Glutamatergic neuron (in vitro differentiated cells): ENCODE measurements at places on chromosomes 11 and 22. TPM values are rescaled to one million over a fixed set of nuclear protein-coding genes. Genes with fewer than 3 reads are reported as not detected.
A peak's percentile ranks its signal among the peaks of the same experiment; 100 is the strongest.

DNA sequence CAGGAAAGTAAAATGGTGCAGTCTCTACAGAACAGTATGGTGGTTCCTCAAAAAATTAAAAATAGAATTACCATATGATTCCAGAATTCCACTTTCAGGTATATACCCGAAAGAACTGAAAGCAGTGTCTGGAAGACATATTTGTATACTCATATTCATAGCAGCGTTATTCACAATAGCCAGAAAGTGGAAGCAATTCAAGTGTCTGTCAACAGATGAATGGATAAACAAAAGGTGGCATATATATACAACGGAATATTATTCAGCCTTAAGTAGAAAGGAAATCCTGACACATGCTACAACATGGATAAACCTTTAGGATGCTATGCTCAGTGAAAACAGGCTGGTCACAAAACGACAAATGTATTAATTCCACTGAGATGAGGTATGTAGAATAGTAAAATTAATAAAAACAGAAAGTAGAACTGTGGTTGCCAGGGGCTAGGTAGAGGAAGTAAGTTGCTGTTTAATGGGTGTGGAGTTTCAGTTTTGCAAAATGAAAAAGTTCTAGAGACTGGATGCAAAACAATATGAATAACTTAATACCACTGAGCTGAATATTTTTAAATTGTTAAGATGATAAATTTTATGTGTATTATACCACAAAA is 14.5 kb downstream of the SAA1 start:
- DNase-seq = no peak
- no peak overlapping the region for H3K27ac ChIP-seq
- H3K4me3 ChIP-seq = no peak overlapping the region

DNA sequence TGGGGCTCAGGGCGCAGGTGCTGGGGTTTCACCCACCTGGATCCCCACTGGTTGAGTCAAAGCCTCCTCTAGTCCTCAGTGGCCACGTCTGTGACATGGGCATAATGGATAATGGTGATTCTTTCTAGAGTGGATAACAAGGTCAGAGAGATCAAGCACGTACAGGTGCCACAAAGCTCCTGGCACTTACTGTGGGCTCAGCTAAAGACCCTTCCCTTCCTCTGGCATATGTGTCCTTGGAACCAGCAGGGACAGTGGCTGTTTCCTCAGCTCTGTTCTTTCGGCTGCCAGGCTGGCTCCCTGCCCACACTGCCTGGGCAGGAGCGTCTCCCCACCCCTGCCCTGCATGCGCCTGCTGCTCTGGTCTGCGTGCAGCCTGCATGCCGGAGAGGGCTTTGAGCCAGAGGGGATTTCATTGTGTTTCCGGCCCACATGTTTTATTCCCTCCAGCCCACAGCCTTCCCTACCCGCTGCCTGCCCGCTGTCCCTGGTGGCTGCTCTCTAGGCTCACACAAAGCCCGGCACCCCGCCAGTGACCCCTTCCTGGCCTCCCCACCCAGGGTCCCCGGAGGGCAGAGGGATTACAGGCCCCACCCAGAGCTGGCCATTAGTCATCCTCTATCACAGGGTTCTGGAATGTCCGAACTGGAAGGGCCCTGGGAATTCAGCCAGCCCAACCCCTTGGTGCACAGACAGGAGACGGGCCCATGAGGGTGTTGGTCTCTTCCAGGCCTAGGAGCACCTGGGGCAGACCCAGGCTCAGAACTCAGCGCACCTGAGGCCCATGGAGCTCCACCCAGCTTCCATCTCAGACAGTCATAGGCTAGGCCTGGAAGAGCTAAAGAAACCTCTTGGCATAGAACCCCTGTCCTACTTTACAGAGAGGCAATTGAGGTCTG is 55.3 kb upstream of the GCAT start:
- peaks cover 9% of the 10 kb centered on the region for H3K27me3 ChIP-seq
- H3K36me3 ChIP-seq = no peaks in the 10 kb centered on the region
- H3K4me1 ChIP-seq = no peaks in the 10 kb centered on the region
- no peak overlapping the region for H3K27ac ChIP-seq

DNA sequence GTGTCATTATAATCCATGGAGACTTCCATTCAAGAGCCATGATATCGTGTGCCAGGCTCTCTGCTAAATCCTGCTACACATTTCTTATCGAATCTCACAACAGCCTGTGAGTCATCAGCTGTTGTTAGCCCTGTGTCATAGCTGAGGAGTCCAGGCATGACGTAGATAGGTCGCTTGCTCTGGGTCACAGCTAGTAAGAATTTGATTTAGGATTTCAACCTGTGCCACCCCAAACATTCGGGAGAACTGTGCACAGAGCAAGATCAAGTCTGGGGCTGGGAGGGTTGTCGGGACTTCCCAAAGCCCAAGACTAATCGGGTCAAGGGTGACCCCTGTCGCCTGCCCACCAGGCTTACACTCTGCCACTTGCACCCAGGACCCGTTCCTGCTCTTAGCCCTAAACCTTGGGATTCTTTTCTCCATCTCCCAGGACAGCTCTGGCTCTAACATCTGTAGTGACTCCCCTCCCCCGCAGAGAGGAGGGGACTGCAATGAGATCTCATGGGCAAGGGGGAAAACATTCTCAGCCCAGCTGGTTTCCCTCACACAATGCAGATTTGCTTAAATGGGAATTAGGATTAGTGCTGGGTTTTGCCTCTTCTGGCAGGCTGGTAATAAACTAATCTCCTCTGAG is 34.3 kb downstream of the TSPAN18 start:
- H3K27ac ChIP-seq = peak overlapping the region; percentile 6
- H3K36me3 ChIP-seq = peaks cover 10% of the 10 kb centered on the region

GRCh38 chr11:82003024-82003423 is 730.6 kb downstream of the FAM181B start:
- H3K27me3 ChIP-seq = no peaks in the 10 kb centered on the region
- H3K36me3 ChIP-seq = no peaks in the 10 kb centered on the region
- no peak overlapping the region for H3K4me3 ChIP-seq
- DNase-seq = no peak

- H3K36me3 ChIP-seq = peaks cover 4% of the 10 kb centered on the region
- peaks cover 13% of the 10 kb centered on the region for H3K27me3 ChIP-seq
- no peak overlapping the region for H3K4me3 ChIP-seq
- DNase-seq = no peak
- H3K27ac ChIP-seq = no peak overlapping the region
Measured at GRCh38 chr11:925158-925495, 543 bp upstream of the AP2A2 start.

DNA sequence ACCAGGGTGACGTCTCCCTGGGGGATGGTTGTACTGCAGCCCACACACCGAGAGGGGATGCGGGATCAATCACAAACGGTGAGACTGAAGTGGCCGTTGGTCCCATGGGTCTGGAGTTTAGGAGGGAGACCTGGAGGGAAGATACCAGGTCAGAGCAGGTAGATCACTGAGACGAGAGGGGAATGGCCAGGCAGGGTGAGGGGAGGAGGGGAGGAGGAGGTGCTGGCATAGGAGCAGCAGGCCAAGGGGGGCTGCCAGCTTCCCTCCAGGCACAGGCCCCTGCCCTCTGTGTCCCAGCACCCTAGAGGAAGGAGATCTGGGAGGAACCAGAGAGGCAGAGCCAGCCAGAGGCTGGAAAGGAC is 7.0 kb downstream of the MAPK8IP2 start:
- DNase-seq = no peak
- H3K4me3 ChIP-seq = no peak overlapping the region
- H3K36me3 ChIP-seq = peaks cover 6% of the 10 kb centered on the region
- no peak overlapping the region for H3K27ac ChIP-seq

- H3K27ac ChIP-seq = no peak overlapping the region
- H3K4me1 ChIP-seq = peaks cover 4% of the 10 kb centered on the region
- H3K36me3 ChIP-seq = peaks cover 4% of the 10 kb centered on the region
- peaks cover 1% of the 10 kb centered on the region for H3K27me3 ChIP-seq
- no peak overlapping the region for H3K4me3 ChIP-seq
Measured at GRCh38 chr11:70331901-70332300, 61.4 kb downstream of the PPFIA1 start.

- peaks cover 5% of the 10 kb centered on the region for H3K36me3 ChIP-seq
- H3K27ac ChIP-seq = no peak overlapping the region
- no peak for DNase-seq
- no peaks in the 10 kb centered on the region for H3K4me1 ChIP-seq
Measured at GRCh38 chr11:72730243-72730642, 22.0 kb downstream of the ARAP1 start.

NLRP10 gene
- total RNA-seq = not detected
